ENCODE measurements at places on chromosomes 5 and 9.

GRCh38 chr5:159048298-159048697, 51.4 kb downstream of the EBF1 start:
- no peak for DNase-seq

- no peak for DNase-seq
Measured at GRCh38 chr9:97395745-97396144, 16.2 kb upstream of the TDRD7 start.

DNA sequence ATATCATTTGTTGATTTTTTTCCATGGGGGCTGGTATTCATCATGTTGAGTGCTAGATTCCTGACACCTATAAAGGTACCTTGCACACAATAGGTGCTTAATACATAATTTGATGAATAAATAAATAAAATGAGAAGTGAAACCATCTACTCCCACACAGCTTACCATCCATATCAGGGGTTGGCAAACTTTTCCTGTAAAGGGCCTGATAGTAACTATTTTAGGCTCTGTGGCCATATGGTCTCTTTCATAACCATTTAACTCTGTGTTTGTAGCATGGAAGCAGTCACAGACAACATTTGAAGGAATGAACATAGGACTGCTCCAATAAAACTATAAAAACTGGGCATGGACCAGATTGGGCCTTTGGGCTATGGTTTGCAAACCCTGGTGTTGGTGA, 100.3 kb downstream of the GCNT1 start:
- DNase-seq: no peak

- DNase-seq: no peak
Measured at GRCh38 chr9:76658510-76659231, 105.6 kb upstream of the PCA3 start.

GRCh38 chr9:7910426-7911020, 110.9 kb upstream of the DMAC1 start:
- DNase-seq: no peak

- no peak for DNase-seq
Measured at GRCh38 chr5:176998828-176999227, 7.8 kb downstream of the UIMC1 start.

- no peak for DNase-seq
Measured at GRCh38 chr5:38453506-38453905, 102.9 kb downstream of the LIFR start.

DNA sequence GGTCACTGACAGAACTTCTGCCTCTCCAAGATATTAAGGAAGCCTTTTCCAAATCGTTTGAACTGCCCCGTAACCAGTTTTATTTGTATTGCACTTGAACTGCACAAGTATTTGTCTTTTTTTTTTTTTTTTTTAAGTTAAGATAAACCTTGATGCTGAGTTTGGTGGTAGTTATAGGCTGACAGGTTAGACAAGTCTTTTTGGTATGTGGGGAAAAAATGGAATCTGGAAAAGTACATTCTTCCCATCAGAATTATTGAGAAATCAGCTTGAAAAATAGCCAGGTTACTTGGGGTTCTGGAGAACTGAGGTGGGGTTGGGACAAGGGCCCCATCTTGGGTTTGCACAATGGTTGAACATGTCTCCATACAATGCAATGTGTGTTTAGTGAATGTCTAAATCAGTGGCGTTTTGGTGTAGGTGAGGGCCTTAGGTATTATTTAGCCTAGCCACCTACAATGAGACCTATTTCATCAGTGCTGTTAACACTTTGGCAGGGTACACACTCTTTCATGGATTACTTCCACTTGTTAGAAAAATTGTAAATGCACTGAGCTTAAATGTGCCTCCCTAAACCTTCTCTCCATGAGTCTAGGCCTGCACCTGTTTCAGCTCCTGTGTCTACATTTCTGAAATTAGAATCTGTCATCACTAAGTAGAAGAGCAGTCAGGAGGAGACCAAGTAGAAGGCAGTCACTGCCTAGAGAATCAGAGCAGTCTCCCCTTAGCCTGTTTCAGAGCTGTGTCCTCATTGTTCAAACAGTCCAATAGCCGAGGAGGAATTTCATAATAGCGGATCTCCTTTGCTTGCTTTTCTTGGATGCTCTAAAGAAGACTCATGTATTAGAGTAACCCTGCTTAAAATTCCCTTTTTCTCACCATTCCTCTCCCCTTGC, 140.0 kb upstream of the HMHB1 start:
- DNase-seq: no peak
